Activated naive CD8-positive, alpha-beta T cell treated with anti-CD3 and anti-CD28 coated beads, Interleukin-2, amount 10 ng/mL, durations not matched to agents 7 days and 5 days (primary cell): ENCODE measurements at places on chromosomes 2 and 18. TPM values are rescaled to one million over a fixed set of nuclear protein-coding genes. Genes with fewer than 3 reads are reported as not detected.

- DNase-seq = no peak
These were observed 31.9 kb upstream of the TFPI start for GRCh38 chr2:187586011-187586641.

- no peak for DNase-seq
These were observed 33.5 kb downstream of the RHBDD1 start for GRCh38 chr2:226869371-226869770.

GRCh38 chr2:156427074-156427473, 9.1 kb upstream of the GPD2 start:
- no peak for DNase-seq

DNA sequence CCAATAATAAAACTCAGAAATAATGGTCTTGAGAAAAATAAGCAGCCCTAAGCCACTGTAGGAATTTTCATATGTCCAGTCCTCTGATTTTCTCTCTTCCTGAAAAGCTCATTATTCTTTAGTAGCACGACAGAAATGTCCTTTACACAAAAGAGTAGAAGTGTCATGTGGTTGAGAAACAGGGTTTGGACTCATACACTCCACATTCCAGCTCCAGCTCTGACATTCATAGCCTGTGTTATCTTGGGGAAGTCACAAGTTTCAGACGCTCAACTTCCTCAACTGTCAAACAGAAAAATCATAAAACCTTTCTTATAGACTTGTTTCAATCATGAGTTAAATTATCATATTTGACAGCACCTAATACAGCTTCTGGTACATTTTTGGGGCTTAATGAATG, 511.5 kb downstream of the TNS1 start:
- DNase-seq = no peak

The NR4A2 gene
- 3.0 TPM for total RNA-seq

- no peak for DNase-seq
These were observed 26.8 kb downstream of the SLC30A6 start for GRCh38 chr2:32192418-32192817.

The LYG1 gene
- total RNA-seq = 2.5 TPM

GRCh38 chr2:102122115-102122514, 20.4 kb upstream of the IL1R1 start:
- DNase-seq = no peak

DNA sequence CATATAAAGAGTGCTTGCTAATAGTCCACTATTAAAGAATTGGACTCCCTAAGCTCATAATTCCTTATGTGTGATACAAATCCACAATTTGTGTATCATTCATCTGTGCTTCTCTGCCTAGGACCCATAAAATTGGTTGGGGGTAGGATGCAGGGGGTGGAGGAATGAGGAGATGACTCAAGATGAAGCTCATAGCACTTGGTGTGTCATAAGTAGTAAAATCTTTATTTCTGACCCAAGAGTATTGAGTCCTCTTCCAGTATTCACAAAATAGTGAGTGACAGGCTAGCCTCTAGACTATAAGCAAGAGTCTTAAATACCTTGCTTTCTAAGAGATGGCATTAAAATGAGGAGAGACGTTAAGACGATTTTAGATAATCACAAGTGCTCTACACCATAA, 390.9 kb upstream of the CDH19 start:
- no peak for DNase-seq

The UGP2 gene
- 127 TPM for total RNA-seq

DNA sequence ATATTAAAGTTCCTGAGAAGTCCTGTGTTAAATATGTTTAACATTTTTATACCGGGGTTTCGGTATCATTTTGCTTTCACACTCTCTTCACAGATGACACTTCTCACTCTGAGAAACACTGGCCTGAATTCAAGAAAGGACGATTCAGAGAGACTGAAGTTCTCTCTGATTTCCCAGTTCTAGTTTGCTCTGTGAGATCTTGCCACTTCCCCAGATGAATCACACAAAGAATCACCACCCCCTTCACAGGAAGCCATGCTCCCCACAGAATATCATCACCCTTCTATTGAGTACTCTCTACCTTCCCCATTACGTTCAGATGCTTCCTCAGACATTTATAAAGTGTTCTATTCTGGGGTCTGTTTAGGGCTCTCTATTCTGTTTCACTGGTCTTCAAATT, 16.1 kb upstream of the CD207 start:
- DNase-seq = no peak

The LONRF2 gene
- total RNA-seq = 0.08 TPM

The HAUS1 gene
- 41.0 TPM for total RNA-seq

- DNase-seq = no peak
These were observed 134.8 kb upstream of the CREB1 start for GRCh38 chr2:207394812-207395534.

- DNase-seq = no peak
These were observed 116.9 kb downstream of the LYPD6B start for GRCh38 chr2:149155196-149155969.

DNA sequence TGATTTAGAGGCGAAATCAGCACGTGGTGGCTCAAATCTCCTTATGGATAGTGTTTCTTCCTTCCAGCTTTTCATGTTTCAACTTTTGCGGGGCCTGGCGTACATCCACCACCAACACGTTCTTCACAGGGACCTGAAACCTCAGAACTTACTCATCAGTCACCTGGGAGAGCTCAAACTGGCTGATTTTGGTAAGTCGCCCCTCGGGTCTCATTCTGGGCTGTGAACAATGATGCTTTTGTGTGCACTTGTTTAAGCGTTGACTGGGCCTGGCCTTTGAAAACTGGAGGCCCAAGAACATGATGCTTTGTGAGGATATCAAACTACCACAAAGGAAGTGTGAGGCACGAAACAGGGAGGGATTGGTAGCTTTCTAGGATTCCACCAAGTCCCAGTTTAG, 27.4 kb downstream of the CDK15 start:
- no peak for DNase-seq

DNA sequence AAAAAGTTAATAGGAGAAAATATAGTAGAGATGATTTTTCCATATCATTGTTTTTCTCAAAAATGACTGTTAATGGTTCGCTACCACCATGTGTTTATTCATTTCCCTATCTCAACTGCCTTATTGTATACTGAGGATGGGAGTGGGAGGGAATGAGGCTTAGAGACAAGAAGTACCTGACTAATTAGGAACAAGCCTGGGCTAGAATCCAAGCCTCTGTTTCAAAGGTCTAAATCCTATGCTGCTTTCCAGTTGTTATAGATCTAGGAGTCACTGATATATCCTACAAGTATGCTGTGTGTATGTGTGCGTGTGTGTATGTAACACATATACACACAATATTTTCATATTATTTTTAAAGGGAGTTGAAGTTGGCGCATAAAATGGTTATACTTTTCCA, 465.9 kb downstream of the EPHA4 start:
- no peak for DNase-seq

The TLX2 gene
- total RNA-seq = 0.69 TPM
